ENCODE measurements at places on chromosomes 4 and X. TPM values are rescaled to one million over a fixed set of nuclear protein-coding genes. Genes with fewer than 3 reads are reported as not detected.

DNA sequence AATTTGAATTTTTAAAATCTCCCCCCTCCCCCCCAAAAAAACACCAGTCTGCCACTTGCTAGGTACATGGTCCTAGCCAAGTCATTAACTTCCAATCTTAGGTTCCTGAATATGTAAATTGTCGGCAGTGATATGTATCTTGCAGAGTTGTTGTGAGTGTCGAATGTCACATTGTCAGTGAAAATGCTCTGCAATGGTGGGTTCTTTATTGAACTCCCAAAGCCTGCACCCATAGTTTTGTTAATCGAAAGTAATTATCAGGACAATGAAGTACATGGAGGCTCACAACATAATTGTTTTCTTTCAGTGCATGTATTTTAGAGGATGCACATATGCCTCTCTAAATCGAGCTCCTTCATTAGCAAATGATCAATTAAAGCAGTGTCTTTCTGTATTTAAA is 185.6 kb upstream of the S100G start:
- no peak for DNase-seq

GRCh38 chr4:182937268-182938204 is 20.4 kb upstream of the DCTD start:
- no peak for DNase-seq

DNA sequence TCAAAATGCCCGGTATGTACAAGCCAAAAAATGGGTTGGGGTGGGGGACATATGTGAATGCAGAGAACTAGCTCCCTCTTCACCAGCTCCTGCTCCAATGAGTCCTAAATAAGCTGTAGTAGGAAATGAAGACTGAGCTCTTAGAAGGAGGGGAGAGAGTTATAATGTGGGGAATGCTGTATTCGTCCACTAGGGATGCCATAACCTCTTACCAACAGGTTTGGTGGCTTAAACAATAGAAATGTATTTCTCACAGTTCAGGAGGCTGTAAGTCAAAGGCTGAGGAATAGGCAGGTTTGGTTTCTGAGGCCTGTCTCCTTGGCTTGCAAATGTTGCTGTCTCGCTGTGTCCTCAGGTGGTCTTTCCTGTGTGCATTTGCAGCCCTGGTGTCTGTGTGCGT is 4.4 kb upstream of the INPP4B start:
- no peak for DNase-seq

DNA sequence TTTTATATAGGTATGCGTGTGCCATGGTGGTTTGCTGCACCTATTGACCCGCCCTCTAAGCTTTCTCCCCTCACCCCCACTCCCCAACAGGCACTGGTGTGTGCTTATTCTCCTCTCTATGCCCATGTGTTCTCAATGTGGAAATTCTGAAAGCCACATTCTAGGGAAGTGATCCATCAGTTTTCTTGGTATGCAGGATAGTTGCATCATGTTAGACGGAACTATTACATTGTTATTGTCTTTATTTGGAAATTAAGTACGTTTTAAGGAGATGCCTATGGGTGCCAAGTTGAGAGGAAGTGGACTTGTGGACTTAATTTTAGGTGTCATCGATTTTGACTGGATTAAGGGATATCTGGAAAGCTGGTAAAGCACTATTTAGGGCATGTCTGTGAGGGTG is 204.6 kb downstream of the RBM46 start:
- no peak for DNase-seq

- DNase-seq: no peak
Observed at GRCh38 chrX:40112996-40113395, 15.2 kb upstream of the BCOR start.

- DNase-seq: no peak
Observed at GRCh38 chrX:78754917-78755316, 7.4 kb downstream of the LPAR4 start.

GRCh38 chr4:142698552-142698951 is 147.5 kb downstream of the INPP4B start:
- no peak for DNase-seq

GRCh38 chrX:111168314-111168713 is 72.3 kb downstream of the PAK3 start:
- DNase-seq: no peak

DNA sequence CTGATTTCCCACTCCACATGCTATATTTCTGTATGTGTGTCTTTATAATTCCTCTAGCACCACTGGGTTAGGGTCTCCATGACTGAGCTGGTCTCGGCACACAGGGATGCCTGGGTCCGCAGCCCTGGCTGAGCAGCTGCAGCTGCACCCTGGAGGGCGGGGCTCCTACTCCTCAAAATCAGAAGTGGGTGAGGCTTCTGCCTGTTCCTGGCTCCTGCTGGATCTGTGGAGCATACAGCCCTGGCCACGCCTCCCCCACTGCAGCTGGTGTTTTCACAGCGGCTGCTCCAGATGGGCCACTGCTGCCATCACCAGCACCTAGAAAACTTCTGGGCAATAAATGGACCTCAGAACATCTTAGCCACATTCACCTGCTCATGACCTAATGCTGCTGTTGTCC is 30.9 kb downstream of the SPCS3 start:
- DNase-seq: no peak

DNA sequence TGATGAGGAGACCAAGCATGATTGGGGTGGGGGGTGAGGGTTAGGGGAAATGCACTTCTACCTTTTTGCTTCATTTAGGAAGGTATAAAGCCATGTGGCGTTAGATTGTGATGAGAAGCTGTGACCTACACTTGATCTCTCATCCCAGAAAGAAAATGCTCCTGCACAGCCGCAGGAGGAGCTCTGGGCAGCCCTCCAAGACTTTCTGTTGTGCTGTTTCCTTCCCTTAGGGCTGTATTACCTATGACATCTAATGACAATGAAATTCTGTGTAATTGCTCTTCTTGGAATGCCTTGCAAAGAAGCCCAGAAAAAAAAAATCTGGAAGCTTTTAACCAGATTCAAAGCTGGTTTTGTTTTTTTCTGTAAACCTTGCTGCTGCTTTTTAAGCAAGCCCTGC is 13.4 kb downstream of the PRPS2 start:
- no peak for DNase-seq

GRCh38 chr4:128600996-128601871 is 208.3 kb upstream of the JADE1 start:
- DNase-seq: peak; percentile 75

GRCh38 chr4:151202851-151203455 is 74.0 kb upstream of the PRSS48 start:
- no peak for DNase-seq

SSX1 gene
- 0.13 TPM for total RNA-seq

C4orf46 gene
- 12.2 TPM for total RNA-seq

FGF13 gene
- total RNA-seq: not detected

GPR173 gene
- 0.13 TPM for total RNA-seq

All from Panc1 (cell line).